ENCODE measurements at places on chromosomes 11 and 22. TPM values are rescaled to one million over a fixed set of nuclear protein-coding genes. Genes with fewer than 3 reads are reported as not detected.

MS4A14 gene
- not detected for total RNA-seq

GRCh38 chr11:77619576-77620198 is 17.9 kb downstream of the CLNS1A start:
- no peaks in the 10 kb centered on the region for H3K4me1 ChIP-seq
- no peaks in the 10 kb centered on the region for H3K27me3 ChIP-seq
- H3K27ac ChIP-seq = no peak overlapping the region
- H3K36me3 ChIP-seq = peaks cover 73% of the 10 kb centered on the region
- H3K4me3 ChIP-seq = no peak overlapping the region
- DNase-seq = no peak

GRCh38 chr11:105705786-105706530 is 96.1 kb downstream of the GRIA4 start:
- no peaks in the 10 kb centered on the region for H3K27me3 ChIP-seq
- H3K27ac ChIP-seq = no peak overlapping the region
- no peaks in the 10 kb centered on the region for H3K4me1 ChIP-seq
- H3K36me3 ChIP-seq = no peaks in the 10 kb centered on the region

- H3K4me3 ChIP-seq = no peak overlapping the region
- DNase-seq = no peak
- H3K27ac ChIP-seq = no peak overlapping the region
- H3K27me3 ChIP-seq = no peaks in the 10 kb centered on the region
Measured at GRCh38 chr11:36012455-36012854, 68.6 kb downstream of the LDLRAD3 start.

GNG3 gene
- total RNA-seq = 6.4 TPM

GRCh38 chr11:44601471-44602370 is 36.3 kb downstream of the CD82 start:
- no peak overlapping the region for H3K4me3 ChIP-seq
- no peak for DNase-seq
- no peak overlapping the region for H3K27ac ChIP-seq
- H3K36me3 ChIP-seq = no peaks in the 10 kb centered on the region

TPP1 gene
- 34.9 TPM for total RNA-seq

TLCD5 gene
- total RNA-seq = 9.5 TPM

MIOX gene
- total RNA-seq = 0.30 TPM

GRCh38 chr11:3018596-3018995 is 26.5 kb upstream of the NAP1L4 start:
- DNase-seq = no peak
- no peak overlapping the region for H3K27ac ChIP-seq
- H3K4me3 ChIP-seq = no peak overlapping the region

GRCh38 chr11:68956547-68957254 is 24.1 kb downstream of the MRGPRD start:
- no peak overlapping the region for H3K27ac ChIP-seq
- H3K4me3 ChIP-seq = no peak overlapping the region
- no peaks in the 10 kb centered on the region for H3K27me3 ChIP-seq

CHST1 gene
- 3.8 TPM for total RNA-seq

CRACR2B gene
- 29.3 TPM for total RNA-seq

- H3K27me3 ChIP-seq = peaks cover 52% of the 10 kb centered on the region
- no peak overlapping the region for H3K27ac ChIP-seq
- peak overlapping the region; percentile 27 for H3K4me3 ChIP-seq
- no peaks in the 10 kb centered on the region for H3K36me3 ChIP-seq
Measured at GRCh38 chr22:50531546-50531961, 1.7 kb upstream of the TYMP start.

- peaks cover 9% of the 10 kb centered on the region for H3K4me1 ChIP-seq
- H3K4me3 ChIP-seq = no peak overlapping the region
- DNase-seq = no peak
Measured at GRCh38 chr11:75492181-75492820, 33.4 kb downstream of the GDPD5 start.

Measured in H1 (cell line).